ENCODE measurements at places on chromosomes 16 and 17.

GRCh38 chr16:84382396-84382795 lies 14.1 kb downstream of the ATP2C2 start:
- DNase-seq = no peak

DNA sequence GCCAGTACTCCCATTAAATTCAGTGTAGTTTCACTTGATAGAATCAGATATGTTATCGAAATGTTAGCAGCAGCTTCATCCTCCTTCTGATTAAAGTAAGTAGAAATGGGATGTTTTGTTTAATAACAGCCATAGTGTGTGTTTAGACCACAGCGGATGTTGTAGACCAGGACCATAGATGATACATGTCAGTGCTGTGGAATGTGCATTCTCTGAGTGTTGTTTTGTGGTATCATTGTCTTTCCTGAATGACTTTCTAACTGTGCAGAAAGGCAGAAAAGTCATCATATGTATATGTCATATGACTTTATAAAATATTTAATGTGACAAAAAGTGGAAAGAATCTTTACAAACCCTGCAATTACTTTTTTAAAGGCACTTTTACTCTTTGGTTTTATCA lies 55.6 kb downstream of the CYLD start:
- no peak for DNase-seq

DNA sequence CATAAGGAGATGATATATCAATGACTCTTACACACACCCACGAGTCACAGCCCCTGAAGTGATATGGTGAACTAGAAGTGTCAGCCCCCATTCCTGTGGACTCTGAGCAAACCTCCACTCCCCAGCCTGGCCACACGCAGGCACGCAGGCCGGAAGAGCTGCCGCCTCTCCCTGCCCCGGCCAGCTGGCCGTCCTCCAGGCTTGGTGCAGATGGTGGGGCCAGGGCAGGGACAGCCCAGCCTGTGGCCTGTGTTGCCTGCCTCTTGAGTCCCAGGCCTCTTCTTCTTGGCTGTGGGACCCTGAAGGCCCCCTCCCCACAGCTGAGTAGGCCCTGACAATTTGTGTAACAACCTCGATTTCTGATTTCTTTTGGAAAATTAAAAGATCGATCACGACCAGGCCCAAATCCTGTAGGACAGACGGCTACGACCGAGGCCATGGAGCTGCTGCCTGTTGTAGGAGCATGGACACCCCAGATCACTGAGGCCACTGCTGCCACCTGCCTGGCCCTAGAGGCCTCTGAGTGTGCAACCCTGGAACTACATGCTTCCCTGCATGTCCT lies 10.0 kb upstream of the MPRIP start:
- DNase-seq = no peak

DNA sequence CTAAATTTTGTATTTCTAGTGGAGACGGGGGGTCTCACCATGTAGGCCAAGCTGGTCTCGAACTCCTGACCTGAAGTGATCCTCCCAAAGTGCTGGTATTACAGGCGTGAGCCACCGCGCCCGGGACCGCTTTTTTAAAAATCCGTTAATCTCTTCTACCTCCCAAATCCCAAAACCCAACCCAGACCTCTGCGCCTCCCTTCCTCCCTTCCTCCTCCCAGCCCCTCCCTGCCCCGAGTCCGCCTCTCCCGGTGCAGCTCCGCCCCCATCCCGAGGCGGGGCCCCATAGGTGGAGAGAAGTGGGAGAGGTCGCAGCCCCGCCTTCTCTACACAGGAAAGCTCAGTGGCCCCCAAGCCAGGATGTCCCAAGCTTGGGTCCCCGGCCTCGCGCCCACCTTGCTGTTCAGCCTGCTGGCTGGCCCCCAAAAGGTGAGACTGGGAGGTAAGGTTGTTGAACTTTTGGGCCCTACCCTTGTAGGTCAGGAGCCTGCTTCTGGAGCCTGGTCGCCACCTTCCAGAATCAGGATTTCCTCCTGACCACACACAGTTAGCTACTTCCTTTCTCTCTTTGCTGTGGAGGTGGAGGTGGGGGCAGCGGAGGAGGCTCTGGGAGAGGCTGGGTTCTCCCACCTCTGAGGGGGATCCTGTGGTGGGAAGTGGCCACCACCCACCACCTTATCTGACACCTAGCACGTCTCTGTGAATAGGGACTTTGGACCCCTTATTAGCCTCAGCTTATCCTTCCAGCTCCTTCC lies at the start of gene TMEM92:
Gene TMEM92 (plus strand): TSS at position 325 of the 755 bp plus-strand sequence. CDS start 36 bp downstream, at position 361.
- no peak for DNase-seq

GRCh38 chr17:45050481-45051059 lies 862 bp downstream of the DCAKD start:
- DNase-seq = no peak

Data from stimulated activated CD4-positive, alpha-beta T cell treated with anti-CD3 and anti-CD28 coated beads, Interleukin-15, amount 100 ng/mL, for 48 hours (primary cell).